Aorta (tissue), 5 donors: ENCODE measurements at places on chromosomes 4 and X.

- DNase-seq = no peak
These were observed 163.6 kb downstream of the ZNF674 start for GRCh38 chrX:46381630-46382029.

DNA sequence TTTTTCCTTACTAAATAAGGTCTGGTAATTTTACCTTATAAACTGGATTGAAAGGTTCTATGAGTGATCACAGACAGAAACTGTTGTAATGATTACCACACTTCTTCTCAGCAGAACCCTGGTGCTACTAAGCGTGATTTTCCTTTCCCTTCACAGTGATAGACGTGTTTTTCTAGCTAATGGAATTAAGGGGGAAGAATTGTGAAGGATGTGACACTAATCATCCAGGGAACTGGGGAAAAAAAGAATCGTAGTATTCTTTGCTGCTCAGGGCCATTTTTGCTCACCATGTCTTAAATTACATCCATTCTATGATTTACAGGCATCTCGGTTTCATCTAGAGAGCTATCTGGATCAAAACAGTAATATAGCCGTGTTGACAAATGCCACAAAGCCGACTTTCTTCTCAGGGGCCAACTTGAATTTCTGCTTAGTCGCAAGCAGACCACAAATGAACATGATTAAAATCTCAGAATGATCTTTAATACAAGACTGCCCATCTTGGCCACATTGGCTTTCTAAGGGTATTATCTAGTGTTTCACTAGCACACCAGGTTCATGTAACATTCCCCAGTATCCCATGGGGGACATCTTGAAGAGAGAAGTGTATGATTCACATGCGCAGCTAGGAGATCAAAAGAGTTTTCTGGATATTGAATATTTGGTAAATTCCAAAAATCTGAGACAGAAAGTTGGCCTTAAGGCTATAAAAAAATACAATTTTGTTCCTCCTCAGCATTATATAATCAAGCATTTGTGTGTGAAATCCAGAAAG is 154.0 kb downstream of the UGT8 start:
- DNase-seq = no peak

DNA sequence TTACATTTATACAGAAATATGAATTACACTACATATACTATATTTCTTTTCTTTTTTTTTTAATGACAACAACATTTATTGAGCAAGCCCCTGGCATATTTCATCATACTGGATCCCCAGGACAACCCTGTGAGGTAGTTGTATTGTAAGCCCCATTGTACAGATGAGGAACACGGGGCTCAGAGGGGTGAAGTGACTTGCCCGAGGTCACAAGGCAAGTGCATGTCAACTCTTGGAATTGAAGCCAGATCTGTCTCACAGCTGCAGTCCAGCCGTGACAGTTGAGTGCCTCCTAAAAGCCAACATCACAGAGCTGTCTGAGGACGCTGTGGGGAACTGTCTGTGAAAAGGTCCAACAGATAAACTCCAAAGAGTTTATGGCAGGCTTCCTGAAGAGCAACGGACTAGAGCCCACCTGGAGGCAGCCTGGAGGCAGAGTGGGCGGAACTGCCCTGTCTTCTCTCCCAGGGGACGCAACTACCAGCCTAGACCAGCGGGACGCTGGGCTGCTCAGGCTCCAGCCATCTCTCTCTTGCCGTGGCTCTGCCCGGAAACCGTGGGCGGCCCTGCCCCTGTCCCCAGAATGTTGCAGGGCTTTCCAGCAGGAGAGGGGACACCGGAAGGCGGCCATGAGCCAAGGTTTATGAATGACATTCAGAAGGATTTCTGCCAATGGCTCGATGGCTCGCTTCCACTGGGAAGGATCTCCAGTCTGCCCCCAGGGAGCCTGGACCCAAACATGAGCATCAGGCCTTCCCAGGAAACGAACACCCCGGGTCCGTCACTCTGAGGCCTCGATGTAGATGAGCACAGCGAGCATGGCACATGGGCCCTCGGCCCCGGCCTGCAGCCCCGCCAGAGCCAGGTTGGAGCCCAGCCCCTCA is 50.1 kb downstream of the CFAP299 start:
- DNase-seq = no peak

DNA sequence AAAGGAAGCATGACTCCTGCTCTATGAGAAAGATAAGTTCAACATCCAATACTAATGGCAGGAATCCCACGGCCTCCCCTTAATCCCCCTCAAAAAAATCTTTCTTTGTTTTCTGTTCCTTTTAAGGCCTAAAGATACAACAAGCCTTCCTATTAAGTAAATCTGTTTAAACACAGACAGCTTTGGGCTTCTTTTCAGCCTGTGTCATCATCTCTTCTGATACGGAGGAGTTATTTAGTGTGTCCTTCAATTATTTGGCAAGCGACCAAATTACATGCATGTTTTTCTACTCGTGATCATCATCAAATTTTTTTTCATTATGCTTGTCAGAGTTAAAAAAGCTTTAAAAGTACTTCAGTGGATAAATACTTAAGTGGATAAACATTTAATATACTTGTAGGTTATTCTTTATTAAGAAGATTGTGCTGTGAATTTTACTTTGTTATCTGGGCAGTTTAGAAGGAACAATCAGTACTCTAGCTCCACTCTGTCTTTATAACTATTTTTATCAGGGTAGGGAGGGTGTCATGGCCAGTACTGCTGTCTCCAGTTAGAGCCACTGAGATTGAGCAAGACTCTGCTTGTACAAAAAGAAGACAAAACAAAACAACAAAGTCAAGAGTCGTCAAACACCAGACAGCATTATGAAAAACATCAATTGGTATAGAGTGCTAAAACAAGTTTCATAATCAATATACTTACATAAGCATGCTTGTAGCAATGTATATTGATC is 210.7 kb downstream of the PRR32 start:
- DNase-seq = no peak

DNA sequence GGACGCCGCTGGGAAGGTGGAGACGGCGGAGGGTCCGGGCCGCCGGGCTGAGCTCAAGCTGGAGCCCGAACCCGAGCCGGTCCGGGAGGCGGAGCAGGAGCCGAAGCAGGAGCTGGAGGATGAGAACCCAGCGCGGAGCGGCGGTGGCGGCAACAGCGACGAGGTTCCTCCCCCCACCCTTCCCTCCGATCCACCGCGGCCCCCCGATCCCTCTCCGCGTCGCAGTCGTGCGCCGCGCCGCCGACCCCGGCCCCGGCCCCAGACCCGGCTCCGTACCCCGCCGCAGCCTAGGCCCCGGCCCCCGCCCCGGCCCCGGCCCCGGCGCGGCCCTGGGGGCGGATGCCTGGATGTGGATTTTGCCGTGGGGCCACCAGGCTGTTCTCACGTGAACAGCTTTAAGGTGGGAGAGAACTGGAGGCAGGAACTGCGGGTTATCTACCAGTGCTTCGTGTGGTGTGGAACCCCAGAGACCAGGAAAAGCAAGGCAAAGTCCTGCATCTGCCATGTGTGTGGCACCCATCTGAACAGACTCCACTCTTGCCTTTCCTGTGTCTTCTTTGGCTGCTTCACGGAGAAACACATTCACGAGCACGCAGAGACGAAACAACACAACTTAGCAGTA is 483 bp downstream of the USP27X start:
- no peak for DNase-seq
